Activated naive CD8-positive, alpha-beta T cell treated with anti-CD3 and anti-CD28 coated beads for 36 hours (primary cell): ENCODE measurements at places on chromosomes 12 and 14. TPM values are rescaled to one million over a fixed set of nuclear protein-coding genes. Genes with fewer than 3 reads are reported as not detected.

Gene IL25
- not detected for total RNA-seq

- H3K27me3 ChIP-seq, result no peaks in the 10 kb centered on the region
- no peaks in the 10 kb centered on the region for H3K4me1 ChIP-seq
- H3K27ac ChIP-seq, result no peak overlapping the region
- no peak overlapping the region for H3K4me3 ChIP-seq
- H3K36me3 ChIP-seq, result no peaks in the 10 kb centered on the region
- no peak for DNase-seq
Observed at GRCh38 chr14:31090883-31091764, 64.9 kb upstream of the STRN3 start.

Gene OR6C4
- total RNA-seq, result not detected

DNA sequence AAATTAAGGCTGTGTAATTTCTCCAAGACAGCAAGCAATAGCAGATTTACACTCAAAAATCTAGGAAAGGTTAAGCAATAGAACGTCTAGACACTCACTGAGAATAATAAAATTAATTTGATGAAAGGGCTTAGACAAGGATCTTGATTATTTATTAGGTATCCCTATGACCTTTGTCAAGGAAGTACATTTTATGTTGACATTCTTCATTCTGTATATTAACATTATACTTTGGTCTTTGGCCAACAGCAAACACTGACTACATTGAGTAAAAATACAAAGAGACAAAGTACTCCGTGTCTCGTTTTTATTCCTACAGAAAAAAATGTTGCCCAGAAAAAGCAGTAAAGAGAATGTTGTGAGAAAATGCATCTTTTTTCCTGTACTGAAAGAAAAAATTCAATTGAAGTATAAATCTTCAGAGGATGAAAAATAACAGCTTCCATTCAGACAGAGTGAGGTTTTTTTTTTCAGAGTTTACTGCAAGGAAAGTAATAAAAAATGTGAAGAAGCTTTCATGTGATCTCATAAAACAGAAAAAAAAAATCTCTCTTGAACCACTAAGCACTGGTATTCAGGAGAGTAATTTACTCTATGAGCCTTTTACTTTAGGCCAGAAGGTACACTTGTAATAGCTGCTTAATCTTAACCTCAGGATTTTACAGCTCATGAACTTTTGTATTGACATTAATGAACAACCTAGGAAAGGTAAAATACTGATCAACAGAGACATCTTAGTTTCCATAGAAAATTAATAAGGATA, 605.0 kb downstream of the FSCB start:
- H3K36me3 ChIP-seq, result no peaks in the 10 kb centered on the region
- no peak for DNase-seq
- no peaks in the 10 kb centered on the region for H3K4me1 ChIP-seq
- H3K4me3 ChIP-seq, result no peak overlapping the region

GRCh38 chr14:103904493-103905107, 23.7 kb upstream of the TDRD9 start:
- peaks cover 7% of the 10 kb centered on the region for H3K27me3 ChIP-seq
- H3K36me3 ChIP-seq, result peaks cover under 1% of the 10 kb centered on the region
- DNase-seq, result no peak
- H3K27ac ChIP-seq, result no peak overlapping the region
- H3K4me1 ChIP-seq, result peaks cover 13% of the 10 kb centered on the region

Gene NPFF
- not detected for total RNA-seq

DNA sequence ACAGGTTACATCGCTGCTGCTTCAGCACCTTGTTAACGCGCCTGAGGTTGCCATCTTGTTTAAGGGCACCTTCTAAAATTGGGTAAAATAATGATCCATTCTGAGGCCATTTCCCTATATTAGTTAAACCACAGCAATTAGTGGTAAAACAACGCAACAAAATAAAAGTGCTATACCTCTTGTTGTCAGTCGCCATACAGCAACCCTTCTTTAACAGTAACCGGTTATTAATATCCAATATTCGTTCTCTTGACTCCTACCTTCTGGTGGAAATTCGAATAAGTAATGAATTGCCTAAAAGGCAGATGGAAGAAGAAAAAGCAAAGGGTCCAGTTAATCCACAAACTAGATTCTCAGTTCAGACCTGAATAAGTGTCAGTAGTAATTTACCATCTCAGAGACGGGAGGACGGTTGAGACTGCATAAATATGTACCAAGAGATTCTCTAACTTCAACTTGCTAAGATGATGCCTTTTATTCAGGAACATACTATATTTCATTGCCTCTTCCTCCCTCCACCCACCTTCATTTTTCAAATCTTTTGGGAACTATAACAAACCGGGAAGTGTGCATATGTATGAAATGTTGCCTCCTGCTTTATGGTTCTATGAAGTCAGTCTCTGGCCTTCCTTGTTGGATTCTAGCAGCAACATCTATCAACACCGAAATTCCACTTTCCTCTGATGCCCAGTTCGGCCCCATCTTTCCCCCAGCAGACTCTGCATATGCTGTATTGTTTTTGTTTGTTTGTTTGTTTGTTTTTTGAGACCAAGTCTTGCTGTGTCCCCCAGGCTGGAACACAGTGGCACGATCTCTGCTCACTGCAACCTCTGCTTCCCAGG, 824 bp upstream of the PSMB5 start:
- peak overlapping the region; percentile 99 for H3K27ac ChIP-seq
- DNase-seq, result no peak
- peaks cover 32% of the 10 kb centered on the region for H3K36me3 ChIP-seq
- peak overlapping the region; percentile 96 for H3K4me3 ChIP-seq
- H3K27me3 ChIP-seq, result no peaks in the 10 kb centered on the region

DNA sequence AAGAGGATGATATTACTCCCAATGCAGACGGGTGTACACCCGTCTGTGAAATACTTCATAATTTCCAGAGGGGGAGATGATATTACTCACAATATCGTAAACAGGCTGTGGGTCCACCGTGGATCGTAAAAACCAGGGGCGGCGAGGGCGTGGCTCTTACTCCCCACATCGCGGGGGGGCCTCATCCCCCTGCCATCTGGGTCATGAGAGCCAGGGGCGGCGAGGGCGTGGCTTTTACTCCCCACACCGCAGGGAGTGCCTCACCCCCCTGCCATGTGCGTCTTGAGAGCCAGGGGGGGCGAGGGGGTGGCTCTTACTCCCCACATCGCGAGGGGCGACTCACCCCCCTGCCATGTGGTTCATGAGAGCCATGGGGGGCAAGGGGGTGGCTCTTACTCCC, 86.2 kb upstream of the GNG2 start:
- peaks cover 3% of the 10 kb centered on the region for H3K27me3 ChIP-seq
- no peak overlapping the region for H3K4me3 ChIP-seq
- DNase-seq, result no peak
- no peaks in the 10 kb centered on the region for H3K36me3 ChIP-seq
- no peak overlapping the region for H3K27ac ChIP-seq

GRCh38 chr12:237026-237815, 23.3 kb upstream of the SLC6A12 start:
- DNase-seq, result no peak
- no peaks in the 10 kb centered on the region for H3K4me1 ChIP-seq
- H3K36me3 ChIP-seq, result peaks cover 4% of the 10 kb centered on the region

DNA sequence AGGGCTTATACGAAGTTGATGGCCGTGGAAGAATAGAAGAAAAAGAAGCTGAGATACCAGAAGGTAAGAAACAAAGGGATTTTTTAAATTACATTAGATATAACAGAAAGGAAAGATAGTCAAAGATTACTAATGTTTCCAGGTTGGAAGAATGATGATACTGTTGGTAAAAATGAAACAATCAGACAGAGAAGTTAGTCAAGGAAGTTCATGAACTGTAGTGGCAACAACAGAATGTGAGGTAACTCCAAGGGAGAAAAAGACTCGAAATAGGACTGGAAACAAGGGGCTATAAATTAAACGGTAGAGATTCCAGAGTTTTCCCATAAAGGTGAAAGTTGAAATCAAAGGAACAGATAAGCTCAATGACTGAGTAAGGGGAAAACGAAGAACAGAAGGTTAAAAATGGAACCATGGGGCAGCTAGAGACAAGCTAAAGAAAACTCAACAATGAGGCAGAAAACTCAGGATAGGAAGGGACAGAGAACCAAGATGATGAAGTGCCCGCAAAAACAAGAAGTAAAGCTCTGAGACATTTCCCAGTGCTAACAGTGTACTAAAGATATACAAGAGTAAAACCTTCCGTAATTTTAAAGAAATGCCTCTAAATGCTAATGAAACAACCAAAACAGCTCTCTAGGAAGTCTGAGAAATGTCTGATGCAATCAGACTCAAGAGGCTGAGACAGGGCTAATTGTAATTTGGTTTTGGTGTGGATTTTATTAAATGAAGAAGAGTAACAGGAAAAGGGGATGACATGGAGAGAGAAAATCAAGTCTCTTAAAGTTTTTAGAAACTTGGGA, 70.0 kb downstream of the PPP2R5E start:
- DNase-seq, result no peak
- peaks cover 49% of the 10 kb centered on the region for H3K4me1 ChIP-seq
- H3K27me3 ChIP-seq, result no peaks in the 10 kb centered on the region
- H3K27ac ChIP-seq, result no peak overlapping the region

GRCh38 chr12:23350808-23351207, 598.7 kb downstream of the SOX5 start:
- H3K36me3 ChIP-seq, result no peaks in the 10 kb centered on the region
- H3K27me3 ChIP-seq, result no peaks in the 10 kb centered on the region
- H3K27ac ChIP-seq, result no peak overlapping the region
- no peak for DNase-seq
- H3K4me3 ChIP-seq, result no peak overlapping the region
- H3K4me1 ChIP-seq, result no peaks in the 10 kb centered on the region

GRCh38 chr14:59320361-59320760, 131.9 kb downstream of the DAAM1 start:
- no peaks in the 10 kb centered on the region for H3K36me3 ChIP-seq
- no peak overlapping the region for H3K4me3 ChIP-seq
- H3K4me1 ChIP-seq, result peaks cover 8% of the 10 kb centered on the region
- no peak for DNase-seq
- no peaks in the 10 kb centered on the region for H3K27me3 ChIP-seq
- H3K27ac ChIP-seq, result no peak overlapping the region

DNA sequence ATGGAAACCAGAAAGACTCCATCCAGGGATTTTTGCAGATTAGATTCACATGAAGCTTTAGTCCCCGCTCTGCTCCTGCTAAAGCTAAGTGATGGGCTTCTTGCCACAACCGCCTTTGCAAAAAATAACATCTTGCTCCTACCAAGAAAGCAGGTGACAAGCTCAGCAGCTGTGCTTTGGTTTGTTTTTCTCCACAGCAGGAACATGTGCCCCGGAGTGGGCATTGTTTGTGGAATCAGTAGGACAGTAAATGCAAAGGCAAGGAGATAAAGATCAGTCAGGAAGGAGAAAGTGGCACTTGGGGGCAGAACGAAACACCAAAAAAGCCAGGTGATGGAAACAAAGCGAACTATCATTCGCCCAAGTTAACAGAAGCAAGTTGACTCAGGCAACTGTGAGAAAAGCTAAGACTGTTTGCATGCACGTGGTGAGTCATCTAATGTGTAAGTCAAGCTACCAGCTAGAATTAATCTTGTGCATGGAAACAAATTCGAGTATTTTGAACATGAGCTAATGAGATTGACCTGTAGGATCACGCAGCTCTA, 165.5 kb upstream of the PLXNC1 start:
- peaks cover 17% of the 10 kb centered on the region for H3K4me1 ChIP-seq
- no peak overlapping the region for H3K4me3 ChIP-seq
- no peaks in the 10 kb centered on the region for H3K36me3 ChIP-seq
- H3K27me3 ChIP-seq, result peaks cover 7% of the 10 kb centered on the region
- peak; percentile 22 for DNase-seq

DNA sequence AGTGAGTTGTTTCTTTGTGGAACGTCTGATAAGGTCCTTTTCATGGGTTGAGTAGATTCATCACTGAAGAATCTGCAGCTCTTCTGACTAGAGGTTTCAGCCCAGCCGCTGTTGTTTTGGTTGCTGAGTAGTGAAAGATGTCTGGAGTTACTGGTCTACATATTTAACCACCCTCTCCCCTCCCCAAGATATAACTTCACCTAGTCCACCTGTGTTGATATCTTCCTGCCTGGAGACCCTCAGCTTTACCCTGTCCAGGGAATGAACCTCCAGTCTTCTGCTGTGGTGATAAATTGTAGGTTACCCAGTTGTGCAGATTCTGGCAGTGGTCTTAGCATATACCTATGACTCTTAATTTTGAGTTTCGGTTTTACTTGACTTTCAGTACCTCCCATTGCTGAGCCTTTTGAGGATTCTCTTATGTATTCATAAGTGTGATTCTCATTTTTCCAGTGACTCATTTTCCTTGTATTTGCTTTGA, 62.9 kb downstream of the CCDC91 start:
- H3K4me1 ChIP-seq, result peaks cover 68% of the 10 kb centered on the region
- peak overlapping the region; percentile 96 for H3K27ac ChIP-seq
- no peaks in the 10 kb centered on the region for H3K27me3 ChIP-seq

GRCh38 chr14:102523569-102524450, 14.2 kb upstream of the ANKRD9 start:
- H3K4me1 ChIP-seq, result peaks cover 25% of the 10 kb centered on the region
- no peak overlapping the region for H3K27ac ChIP-seq
- no peaks in the 10 kb centered on the region for H3K36me3 ChIP-seq
- DNase-seq, result no peak

GRCh38 chr14:29798108-29798663, 129.5 kb downstream of the PRKD1 start:
- H3K36me3 ChIP-seq, result no peaks in the 10 kb centered on the region
- no peaks in the 10 kb centered on the region for H3K4me1 ChIP-seq
- H3K4me3 ChIP-seq, result no peak overlapping the region
- no peak for DNase-seq

Gene ABCD2
- 3.6 TPM for total RNA-seq

DNA sequence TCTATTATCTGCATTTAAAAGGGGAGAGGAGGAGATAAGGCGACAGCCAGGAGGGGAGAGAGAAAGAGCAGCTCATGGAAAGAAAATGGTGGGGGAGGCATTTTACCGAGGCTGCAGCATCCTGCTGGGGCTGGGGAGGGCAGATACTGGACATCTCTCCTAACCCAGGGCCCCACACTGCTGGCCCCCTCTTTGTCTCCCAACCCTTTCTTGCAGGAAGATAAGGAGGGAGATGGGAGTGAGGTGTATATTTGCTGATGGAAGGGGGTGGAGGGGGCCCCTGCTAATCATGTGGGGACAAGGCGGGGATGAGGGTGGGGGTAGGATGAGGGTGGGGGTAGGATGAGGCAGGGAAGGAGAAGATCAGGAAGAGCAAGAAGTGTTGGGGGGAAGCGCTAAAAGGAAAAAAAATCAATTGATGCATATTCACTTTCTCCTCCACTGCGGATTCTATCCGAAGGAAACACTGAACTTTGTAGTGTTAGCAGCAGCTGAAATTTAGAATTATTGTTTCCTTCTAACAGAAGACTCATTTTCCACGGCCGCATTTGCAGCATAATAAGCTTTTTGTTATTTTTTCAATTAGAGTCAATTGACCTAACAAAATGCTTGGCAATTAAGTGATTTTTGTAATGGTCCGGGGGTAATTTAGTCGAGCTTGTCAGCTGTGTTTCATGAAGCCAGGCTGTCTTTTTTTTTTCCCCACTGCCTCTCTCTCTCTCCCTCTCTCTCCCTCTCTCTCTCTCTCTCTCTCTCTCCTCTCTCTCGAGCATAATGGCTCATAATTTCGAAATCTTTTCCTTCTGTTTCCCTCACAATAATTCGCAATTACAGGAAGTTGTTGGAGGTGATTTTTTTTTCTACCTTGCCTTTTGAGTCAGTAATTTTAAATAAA, 1134.6 kb downstream of the BCL11B start:
- H3K27me3 ChIP-seq, result no peaks in the 10 kb centered on the region
- H3K4me1 ChIP-seq, result peaks cover 82% of the 10 kb centered on the region
- H3K27ac ChIP-seq, result peak overlapping the region; percentile 98
- peak overlapping the region; percentile 85 for H3K4me3 ChIP-seq

Gene DACT1
- 1.0 TPM for total RNA-seq
